ENCODE measurements at places on chromosomes 1 and 21. TPM values are rescaled to one million over a fixed set of nuclear protein-coding genes. Genes with fewer than 3 reads are reported as not detected.

DNA sequence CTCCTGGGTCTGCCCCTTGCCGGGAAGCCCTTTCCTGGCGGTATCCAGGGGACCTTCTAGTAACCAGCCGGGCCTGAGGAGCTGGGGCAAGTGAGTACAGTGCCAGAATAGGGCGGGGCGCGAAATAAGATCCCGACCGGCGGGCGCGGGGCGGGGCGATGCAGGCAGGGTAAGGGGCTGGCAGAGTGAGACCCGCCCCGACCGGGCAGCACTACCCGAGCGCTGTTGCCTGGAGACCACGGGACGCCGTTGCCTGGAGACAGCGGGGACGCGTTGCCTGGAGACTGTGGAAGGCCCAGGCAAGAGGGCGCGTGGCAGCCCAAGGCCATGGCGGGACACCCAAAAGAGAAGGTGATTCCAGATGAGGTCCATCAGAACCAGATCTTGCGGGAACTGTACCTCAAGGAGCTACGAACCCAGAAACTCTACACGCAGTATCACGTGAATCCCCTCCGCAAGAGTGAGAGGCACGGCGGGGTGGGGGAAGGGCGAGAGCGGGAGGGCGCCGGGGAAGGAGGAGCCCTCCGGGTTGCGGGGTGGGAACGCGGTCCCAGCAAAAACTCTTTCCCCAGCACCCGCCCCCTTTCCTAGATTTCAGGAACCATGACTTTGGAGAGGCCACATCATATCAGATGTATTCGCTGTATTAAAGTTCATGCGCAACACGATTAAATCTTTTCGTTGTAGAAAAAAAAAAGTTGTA, 24.3 kb downstream of the EBNA1BP2 start:
- H3K27ac ChIP-seq, result no peak overlapping the region
- no peaks in the 10 kb centered on the region for H3K36me3 ChIP-seq
- DNase-seq, result no peak
- peaks cover 4% of the 10 kb centered on the region for H3K4me1 ChIP-seq

Gene BATF3
- 2.4 TPM for total RNA-seq

DNA sequence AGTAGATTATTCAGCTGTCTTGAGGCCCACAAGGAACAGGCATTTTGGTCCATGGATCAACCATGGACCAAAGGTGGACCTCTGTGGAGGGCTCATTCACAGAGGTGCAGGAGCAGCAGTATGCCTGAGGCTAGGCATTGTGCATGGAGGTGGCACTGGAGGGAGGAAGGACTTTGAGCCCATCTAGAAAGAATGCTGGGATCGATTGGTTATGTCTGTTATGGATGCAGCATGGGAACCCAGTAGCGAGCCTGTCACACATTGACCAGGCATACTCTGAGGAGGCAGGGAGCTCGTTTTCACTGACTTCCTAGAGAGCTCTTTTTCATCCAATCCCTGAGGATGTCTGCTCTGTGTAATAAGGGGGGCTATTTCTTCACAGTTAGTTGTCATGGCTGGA, 75.5 kb downstream of the KCNN3 start:
- H3K27me3 ChIP-seq, result peaks cover 19% of the 10 kb centered on the region
- no peak overlapping the region for H3K4me3 ChIP-seq
- no peaks in the 10 kb centered on the region for H3K36me3 ChIP-seq
- H3K27ac ChIP-seq, result no peak overlapping the region
- H3K4me1 ChIP-seq, result no peaks in the 10 kb centered on the region

- no peak overlapping the region for H3K4me3 ChIP-seq
- no peaks in the 10 kb centered on the region for H3K27me3 ChIP-seq
- DNase-seq, result no peak
Observed at GRCh38 chr1:235339746-235340145, 11.4 kb downstream of the GGPS1 start.

Gene AGL
- total RNA-seq, result 12.0 TPM
